ENCODE measurements at places on chromosomes 4 and X.

DNA sequence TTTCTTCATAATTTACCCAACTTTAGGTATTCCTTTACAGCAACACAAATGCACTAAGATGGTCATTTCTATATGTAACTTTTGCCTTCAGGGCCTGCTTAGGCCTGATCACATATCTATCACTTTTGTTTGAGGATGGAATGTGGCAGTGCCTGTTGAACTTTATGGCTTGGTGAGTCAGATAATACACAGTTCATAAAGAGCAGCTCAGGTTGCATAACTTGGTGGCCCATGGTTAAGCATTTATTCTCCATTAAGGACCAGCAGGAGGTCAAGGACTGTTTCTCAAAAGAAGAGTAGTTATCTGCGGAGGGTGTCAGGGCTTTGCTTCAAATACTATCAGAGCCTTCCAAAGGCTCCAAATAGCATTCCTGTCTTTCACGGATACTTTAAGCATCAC lies 124.1 kb upstream of the PDHA2 start:
- peak; percentile 20 for DNase-seq

- DNase-seq: no peak
Measured at GRCh38 chrX:111608724-111609123, 72.2 kb upstream of the ALG13 start.

DNA sequence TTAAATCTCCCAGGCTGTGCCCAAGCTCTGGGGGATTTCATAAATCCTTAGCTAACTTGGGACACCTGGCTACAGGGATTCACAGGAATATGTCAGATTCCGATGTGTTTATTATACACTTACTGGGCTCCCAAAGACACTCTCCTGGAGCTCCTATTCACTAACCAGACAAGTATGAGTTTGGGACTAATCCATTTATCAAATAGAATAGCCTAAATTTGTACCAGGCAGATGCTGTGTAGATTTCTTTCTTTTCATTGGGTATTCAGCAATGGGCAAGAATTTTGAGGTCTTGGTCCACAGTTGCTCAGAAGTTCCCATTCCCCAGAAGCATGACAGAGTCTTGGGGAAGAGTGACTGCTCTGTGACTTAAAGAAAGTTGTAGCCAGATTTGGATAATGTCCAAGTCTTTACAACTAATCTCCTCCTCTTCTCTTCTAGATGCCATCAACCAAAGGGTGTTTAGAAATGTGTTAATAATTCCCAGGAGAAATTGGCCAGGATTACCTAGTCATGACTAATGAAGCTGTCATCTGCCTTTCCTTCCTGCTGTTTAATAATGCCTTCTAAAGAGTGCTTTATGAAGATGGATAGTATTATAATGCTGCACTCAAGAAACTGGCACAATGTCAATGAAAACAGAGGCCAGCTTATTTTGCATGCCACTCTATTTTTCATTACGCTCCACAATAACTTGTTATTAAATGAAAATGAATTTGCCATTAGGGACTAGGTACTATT lies 120.9 kb downstream of the CHIC2 start:
- peak; percentile 72 for DNase-seq

DNA sequence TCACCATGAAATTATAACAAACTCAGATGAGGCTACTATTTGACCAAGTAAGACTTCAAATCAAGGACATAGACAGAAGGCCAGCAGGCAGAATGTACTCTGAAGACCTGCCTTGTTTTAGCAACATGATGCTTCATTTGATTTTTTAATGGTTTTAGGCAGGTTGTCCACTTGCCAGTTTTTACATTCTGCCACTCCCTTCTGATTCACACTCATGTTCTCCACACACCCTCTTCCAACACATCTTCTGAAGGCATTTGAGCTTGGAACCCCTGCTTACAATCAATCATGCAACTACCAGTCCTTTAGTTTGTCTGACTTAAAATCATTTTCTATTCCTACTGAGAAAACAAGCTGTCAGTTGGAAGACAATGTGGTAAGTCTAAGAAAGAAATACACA lies 114.9 kb upstream of the SMIM31 start:
- DNase-seq: no peak

GRCh38 chr4:2248821-2249261 lies 6.9 kb upstream of the HAUS3 start:
- no peak for DNase-seq

GRCh38 chrX:149230689-149231088 lies 274.4 kb downstream of the IDS start:
- no peak for DNase-seq

DNA sequence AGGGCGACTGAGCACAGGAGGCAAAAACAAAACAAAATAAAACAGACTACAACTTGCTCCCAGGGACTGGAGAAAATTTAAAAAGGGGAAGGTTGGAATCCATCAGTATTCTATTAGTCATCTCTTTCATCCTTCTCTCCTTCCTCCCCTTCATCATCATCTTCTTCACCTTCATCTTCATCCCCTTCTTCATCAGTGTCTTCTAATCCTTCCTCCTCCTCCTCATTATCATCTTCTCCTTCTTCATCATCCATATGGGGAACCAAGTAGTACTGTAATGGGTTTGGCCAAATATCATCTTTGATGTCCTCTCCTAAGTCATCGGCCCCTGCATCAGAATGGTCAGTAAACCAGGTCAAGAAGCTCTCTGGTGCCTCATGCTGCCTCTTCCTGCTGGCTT lies 6.9 kb upstream of the MCUB start:
- no peak for DNase-seq

DNA sequence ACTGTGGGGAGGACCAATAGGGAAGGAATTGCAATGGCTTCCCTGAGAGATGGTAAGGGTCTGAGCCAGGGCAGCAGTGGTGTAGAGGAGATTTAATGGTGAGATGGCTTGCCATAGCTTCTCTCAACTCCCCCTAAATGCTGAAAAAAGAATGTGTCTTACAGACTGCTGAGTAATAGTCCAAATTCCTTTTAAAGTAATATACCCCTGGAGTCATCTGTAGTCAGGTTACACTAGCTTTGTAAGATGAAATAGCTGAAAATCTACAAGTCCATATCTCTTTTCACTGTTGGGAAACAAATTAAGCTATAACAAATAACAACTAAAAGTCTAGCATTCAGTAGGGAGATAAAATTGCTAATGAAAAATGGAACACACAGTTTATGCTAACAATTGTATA lies 33.5 kb downstream of the MAPK10 start:
- DNase-seq: no peak

GRCh38 chr4:163110442-163110841 lies 56.2 kb downstream of the NAF1 start:
- DNase-seq: no peak

- DNase-seq: no peak
Measured at GRCh38 chrX:123454712-123455431, 270.8 kb downstream of the GRIA3 start.

DNA sequence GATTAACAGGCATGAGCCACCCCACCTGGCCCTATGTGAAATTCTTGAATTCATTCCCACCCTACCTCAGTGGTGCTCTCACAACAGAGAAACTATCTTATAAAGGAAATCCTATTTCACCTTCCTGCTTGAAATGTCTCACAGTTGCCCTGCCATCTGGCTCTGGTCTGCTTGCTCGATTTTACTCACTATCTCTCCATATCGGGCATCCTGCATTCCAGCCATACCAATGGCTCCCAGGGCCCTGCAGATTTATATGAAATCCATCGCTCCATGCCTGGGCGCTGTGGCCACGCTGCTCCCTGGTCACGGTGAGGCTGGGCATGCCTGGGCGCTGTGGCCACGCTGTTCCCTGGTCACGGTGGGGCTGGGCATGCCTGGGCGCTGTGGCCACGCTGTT lies 15.8 kb downstream of the SORBS2 start:
- DNase-seq: no peak

GRCh38 chrX:37765507-37765906 lies 14.4 kb upstream of the CYBB start:
- no peak for DNase-seq

DNA sequence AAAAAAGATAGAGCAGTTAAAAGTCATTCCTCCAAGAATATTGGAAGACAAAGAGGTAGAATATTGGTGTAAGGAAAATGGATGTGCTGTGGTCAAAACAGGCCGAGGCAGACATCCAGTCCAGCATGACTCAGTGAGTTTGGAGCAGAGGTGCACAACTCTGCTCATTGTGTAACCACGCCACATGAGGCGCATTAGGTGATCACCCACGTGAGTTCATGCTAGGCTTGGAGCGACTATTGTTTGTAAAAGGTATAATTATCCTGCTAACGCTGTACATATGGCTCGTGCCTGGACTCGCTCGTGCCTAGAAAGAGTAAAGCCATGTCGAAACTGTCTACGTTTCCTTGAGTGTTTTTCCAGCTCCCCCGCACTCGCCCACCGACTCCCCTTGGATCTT lies 23.9 kb downstream of the C4orf54 start:
- DNase-seq: peak; percentile 78

- DNase-seq: no peak
Measured at GRCh38 chr4:5044341-5044740, 6.9 kb upstream of the STK32B start.

DNA sequence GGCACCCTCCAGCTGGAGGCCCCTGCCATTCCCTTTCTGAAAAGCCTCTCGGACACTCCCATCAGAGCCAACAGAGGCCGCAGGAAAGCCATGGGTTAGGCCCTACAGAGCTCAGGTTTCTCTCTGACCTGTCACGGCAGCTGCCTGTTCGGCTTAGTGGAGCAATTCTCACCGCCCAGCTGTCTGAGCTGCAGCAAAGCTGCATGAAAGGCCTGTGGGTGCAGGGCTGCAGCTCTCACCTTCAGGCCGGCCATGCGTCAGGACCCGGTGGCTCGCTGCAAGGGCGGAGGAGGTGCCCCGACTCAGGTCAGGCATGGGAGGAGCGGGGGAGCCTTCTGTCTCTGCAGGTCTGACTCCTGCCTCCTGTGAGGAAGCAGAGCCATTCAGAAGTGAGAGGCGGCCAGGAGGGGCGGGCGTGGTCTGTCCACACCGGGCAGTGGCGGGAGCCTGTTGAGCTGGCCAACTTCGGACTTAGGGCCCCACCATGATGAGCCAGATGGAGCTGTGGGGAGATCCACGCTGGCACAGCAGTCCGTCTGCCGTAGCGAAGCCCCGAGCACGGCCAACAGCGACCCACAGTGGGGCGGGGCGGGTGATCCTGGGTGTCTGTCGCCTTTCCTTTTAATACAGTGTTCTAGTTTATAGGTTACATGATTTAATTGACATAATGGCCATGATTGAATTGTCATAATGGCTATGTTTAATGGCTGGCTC lies 23.4 kb downstream of the PDE6B start:
- DNase-seq: no peak

GRCh38 chr4:76504613-76505465 lies 69.8 kb downstream of the SHROOM3 start:
- no peak for DNase-seq

DNA sequence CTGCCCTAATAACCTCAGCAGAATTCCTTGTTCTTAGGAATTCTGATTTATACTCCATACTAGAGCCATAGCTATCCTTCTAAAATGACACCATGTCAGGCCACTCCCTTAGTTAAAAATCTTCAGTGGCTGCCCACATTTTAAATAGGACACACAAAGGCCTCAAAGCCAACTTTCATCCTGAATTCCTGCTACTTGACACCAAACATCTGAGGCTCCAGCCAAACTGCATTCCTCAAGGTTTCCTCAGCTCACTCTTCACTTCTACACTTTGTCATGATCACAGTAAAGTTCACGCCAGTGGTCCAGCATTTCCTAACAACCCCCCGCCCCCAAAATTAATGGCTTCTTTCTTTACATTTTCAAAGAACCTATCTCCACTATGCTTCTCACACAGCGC lies 124.3 kb downstream of the ADGRA3 start:
- no peak for DNase-seq

DNA sequence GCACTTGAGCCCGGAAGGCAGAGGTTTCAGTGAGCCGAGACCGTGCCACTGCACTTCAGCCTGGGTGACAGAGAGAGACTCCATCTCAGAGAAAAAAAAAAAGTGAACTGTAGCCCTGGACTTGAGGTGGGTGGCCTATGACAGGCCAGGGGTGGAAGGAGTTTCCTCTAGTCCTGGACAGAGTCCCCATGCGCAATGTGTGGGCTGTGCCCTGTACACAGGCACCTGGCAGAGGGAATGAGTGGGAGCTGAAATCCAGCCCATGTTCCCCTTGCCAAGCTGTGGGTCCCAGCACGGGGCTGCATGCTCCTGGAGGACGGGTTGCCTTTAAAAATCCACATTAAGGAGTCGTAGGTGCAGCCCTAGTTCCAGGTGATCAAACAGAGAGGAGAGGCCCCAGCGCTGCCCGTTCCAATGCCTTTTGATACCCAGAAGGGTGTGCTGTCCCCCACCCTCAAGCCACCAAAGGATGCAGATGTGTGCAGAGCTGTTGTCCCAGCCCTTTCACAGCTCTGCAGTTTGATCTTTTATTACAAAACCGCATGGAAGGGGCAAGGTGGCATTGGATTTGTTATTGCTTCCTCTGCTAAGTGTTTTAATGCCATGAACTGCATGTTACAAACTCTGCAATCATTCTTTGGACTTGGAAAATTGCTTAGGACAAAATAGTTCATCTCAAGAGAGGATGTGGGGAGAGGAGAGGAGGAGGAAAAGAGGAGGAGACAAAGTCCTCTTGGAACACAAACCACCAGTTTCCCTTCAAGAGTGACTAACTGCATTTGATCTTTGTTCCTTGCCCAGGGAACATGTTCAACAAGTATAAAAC lies 38.0 kb upstream of the PDK3 start:
- no peak for DNase-seq

DNA sequence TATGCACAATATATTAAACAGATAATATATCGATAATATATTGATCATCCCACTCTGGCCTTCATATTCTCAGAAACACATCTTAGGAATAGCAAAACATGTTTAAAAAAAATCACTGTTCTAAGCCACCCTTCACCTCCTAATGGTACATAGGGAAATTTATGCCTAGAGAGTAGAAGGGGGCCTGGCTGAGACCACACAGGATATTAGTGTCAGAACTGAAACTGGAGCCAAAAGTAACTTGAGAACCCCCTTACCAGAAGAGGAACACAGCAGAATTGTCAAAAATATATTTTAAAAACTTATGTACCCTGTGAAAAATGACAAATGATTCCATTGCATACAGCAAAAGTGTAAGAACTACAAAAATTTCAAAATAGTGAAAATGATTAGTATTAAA lies 173.1 kb downstream of the VSIG4 start:
- DNase-seq: no peak

DNA sequence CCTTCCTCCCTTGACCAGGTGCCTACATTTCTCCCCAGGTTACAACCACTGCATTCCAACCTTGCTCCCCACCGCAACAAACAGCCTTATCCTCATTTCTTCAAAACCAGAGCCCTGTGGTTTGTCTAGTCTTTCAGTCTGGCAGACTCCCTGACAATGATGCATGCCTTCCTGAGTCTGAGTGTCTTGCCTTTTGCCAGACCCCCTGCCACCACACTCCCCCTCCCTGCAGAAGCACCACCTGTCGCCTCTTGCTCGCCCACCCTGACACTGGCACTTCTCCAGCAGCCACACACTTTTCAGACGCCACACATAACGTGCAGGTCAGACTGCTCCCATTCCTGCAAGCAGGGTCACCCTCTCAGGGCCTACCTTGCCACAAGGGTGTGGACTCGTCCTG lies 349.2 kb upstream of the NOCT start:
- DNase-seq: no peak
